ENCODE measurements at places on chromosomes 7 and 10.

GRCh38 chr7:24135003-24135817 is 148.8 kb upstream of the NPY start:
- DNase-seq, result no peak

DNA sequence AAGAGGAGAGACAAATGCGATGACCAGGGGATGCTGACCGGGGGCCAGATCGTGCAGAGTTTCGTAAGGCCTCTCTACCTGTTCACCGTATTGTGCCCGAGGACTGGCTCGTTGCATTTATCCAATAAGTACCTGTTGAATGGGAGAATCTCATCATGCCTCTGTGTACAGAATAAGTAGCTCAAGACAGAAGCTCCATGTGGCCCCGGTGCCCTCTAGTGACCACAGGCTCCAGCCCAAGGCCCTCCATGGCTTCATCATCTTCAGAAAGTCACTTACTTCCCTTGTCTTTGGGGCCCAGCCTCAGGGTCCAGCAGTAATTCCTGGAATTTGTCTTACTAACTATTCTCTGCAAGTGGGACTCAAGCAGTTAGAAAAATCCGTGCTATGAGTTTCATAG is 151.0 kb downstream of the CHN2 start:
- DNase-seq, result peak; percentile 56

GRCh38 chr7:133051066-133051465 is 30.8 kb downstream of the CHCHD3 start:
- no peak for DNase-seq

- no peak for DNase-seq
Measured at GRCh38 chr10:25933653-25934608, at the start of gene MYO3A. TSS of gene MYO3A (plus strand) at chr10:25934229. CDS start at chr10:25952111, 17,882 bp downstream.

GRCh38 chr7:65216469-65216868 is 157.2 kb upstream of the ZNF92 start:
- DNase-seq, result no peak

DNA sequence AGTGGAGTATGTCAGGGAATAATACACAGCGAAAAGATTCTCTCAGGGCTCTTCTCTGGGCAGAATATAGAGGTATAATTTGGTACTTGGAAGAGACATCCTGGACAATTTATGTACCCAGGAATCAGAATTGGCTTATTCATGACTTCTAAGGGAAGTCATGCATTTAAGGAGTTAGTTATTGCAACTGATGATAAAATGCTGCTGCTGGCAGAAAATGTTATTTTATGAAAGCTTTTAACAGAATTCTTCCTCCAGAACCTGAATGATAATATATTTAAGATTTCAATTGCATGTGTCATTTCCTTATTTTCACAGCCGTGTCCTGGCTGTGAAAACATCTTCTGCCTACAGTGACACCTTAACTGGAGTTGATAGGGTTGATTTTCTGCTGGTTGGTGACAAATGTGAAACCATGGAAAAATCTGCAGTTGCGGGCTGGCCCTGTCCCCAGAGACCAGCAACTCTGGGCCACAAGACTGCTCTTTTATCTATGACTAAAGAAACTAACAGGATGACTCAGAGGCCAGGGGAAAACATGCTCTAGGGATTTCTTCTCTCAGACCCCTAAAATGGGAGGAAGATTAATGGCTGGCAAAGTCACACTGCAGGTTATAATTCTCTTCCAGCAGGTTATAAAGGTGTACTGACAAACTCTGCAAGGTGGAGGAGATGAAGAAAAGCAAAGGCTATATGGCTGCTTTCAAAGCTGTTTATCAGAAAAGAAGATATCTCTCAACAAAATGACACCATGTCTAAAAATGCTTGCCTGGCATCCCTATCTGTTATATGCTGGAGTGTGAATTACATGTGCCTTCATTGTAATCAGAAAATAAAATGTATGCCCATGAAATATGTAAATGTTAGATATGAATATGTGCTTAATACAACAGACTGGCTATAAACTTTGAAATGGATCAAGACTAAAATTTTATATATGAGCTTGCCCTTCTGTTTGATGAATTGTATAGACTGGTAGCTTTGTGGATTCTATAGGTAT is 12.1 kb upstream of the TRUB1 start:
- DNase-seq, result no peak

- DNase-seq, result no peak
Measured at GRCh38 chr10:131085091-131085860, 226.2 kb downstream of the TCERG1L start.

GRCh38 chr7:134669845-134670373 is 23.3 kb downstream of the BPGM start:
- DNase-seq, result peak; percentile 48

DNA sequence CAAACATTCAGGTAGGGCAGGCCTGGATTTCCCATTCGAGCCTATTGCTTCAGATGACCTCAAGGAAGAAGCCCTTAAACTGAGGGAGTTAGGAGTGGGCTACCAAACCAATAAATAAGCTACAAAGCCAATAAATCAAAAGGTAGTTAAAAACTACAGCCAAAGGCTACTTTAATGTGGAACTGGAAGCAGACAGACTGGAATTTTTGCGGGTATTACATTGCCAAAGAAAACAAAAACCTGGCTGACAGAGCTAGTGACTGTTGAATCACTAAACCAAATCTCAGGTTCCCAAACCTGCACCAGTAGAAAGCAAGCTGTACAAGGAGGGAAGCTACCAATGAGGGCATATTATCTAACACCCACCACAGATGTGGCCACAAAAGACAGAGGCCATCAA is 315.6 kb downstream of the GRM8 start:
- no peak for DNase-seq

DNA sequence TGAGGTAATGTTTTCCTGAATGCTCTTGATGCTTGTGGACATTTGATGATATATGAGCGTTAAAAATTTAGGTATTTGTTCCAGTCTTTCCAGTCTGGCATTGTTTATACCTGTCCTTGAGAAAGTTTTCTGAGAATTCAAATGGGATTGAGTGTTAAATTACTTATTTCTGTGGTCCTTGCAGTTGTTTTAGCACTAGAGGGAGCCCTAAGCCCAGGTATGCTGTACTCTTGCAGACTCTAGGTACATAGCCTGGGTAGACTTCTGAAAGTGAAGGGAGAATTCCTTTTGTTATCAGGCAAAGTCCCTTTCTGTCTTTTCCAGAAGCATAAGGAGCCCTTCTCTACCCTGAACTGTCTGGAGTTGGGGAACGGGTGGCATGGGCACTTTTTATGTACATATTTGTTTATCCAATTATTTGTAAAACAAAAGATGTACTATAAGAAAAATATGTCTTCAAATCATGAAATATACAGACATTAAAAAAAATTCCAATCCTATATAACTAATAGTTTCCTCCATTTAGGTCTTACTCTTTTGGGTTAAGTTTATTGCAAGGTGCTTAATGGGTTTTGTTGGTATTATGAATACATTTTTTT is 262.1 kb downstream of the ATRNL1 start:
- no peak for DNase-seq

- peak; percentile 78 for DNase-seq
Measured at GRCh38 chr10:32055478-32056135, 618 bp downstream of the KIF5B start.

DNA sequence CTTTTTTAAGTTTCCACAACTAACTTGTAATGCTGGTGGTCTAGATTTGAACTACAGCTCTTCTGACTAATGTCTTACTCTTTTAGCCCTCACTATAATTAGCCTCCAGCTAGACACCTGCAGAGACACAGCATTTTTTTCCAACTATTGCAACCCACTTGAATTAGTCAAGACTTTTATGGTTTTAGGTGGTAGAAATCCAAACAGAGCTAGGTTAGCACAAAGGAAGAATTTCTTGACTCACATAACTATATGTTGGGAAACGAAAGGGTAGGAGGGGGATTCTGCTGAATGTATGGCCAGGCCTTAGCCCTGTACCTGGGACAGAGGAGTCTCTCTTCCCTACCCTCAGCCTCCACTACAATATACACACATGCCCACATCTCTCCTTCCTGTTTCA is 586.1 kb downstream of the INHBA start:
- no peak for DNase-seq

- no peak for DNase-seq
Measured at GRCh38 chr10:60419249-60419648, 29.6 kb upstream of the ANK3 start.

DNA sequence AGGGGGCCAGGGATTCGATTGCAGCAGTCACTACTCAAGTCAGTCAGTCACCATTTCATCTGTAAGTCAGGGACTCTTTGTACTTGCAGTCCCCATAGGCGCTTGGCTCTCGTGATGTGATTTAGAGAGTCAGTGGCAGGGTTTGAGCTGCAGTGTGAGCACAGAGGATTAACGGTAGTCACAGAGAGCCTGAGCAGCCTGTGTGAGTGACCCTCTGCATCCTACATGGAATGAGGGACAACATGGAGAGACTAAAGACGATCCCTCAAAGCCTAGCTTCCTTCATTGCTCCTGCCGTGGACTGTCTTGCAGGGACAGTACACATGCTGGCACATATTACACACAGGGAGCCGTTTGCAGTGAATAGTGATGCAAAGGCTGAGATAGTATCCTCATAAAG is 56.3 kb downstream of the PRPF18 start:
- DNase-seq, result no peak

DNA sequence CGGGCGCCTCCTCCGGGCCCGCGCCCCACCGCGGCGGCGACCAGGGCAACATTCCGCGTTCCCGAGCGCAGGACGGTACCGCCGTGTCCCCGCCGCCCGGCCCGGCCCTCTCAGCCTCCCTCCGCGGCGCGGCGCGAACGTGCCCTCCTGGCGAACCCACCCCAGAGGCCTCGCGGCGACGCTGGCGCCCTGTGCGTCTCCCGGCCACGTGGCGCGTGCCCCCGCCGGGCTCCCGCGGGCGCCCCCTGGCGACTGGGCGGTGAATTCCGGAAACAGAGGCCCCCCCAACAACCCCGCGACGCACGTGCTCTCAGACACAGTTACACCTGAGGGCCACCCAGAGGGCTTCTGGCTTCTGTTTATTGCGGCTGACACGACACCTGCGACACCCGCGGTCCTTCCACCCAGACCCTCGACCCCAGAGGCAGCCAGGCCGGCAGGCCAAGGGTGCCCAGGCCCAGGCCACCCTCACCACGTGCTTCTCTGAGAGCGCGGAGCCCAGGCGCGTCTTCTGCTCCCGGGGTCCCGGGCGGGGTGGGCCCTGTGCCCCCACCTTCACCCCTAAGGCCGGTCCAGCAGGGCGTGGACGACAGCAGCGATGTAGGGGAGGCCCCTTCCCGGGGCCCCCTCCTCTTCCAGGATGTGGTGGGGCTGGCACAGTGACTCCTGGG is at the start of gene SAP25:
SAP25 (minus strand) TSS at position 210 of the 671 bp plus-strand sequence; CDS start at position 52, 158 bp downstream.
- DNase-seq, result no peak

GRCh38 chr7:120949998-120950538 is 509 bp upstream of the ING3 start:
- no peak for DNase-seq

DNA sequence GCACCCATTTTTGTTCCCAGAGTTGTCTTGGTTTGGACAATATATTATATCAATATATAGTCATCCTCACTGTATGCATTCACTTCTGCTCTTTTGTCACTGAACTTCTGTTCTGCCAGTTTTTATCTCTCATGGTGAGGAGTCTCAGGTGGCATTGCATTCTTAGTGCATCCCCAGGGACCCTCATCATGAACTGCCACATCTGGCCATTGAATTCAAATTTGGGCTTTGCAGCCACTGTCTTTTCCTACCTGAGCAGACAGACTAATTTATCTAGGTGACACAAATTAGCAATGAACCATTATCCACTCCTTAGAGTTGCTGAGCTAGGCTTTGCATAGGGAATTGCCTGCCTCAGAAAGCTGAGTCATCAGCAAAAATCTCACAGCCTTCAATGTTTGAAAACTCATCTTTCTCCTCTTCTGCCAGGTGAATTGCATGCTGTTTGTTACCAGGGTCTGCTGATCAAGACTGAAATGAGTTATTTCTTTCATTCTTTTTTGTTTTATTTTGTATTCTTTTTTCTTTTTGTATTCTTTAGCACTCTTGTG is 316.8 kb upstream of the MTPN start:
- DNase-seq, result no peak

- no peak for DNase-seq
Measured at GRCh38 chr7:131404226-131404911, 76.7 kb downstream of the MKLN1 start.

DNA sequence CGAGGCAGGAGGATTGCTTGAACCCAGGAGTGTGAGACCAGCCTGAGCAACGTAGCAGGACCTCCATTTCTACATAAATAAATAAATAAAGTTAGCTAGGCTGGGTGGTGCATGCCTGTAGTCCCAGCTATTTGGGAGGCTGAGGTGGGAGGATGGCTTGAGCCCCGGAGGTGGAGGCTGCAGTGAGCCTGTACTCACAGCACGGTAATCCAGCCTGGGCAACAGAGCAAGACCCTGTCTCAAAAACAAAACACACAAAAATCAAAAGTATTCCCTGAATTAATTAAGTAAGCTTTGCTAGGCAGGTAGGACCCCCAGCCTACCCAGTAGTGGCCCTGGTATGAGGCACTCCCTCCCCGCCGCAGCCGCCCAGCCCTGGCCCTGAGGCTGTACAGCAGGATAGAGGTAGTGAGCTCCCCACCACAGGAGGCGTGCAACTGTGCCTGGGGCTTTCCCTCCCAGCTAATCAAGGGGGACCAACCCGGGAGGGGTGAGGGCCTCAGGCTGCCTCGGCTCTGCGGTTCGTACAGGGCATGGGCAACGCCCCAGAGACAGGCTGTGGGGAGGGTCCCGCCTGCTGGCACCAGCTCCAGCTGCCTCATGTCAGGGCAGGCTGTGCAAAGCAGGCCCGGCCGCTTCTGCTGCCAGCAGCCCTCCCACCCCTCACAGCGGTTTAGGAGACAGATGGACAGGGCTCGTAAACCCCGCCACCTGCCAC is 1.0 kb upstream of the CYP2W1 start:
- DNase-seq, result no peak

GRCh38 chr7:130943981-130944380 is 210.0 kb upstream of the KLF14 start:
- DNase-seq, result no peak

GRCh38 chr7:1854866-1855724 is 185.0 kb downstream of the ELFN1 start:
- DNase-seq, result peak; percentile 37

DNA sequence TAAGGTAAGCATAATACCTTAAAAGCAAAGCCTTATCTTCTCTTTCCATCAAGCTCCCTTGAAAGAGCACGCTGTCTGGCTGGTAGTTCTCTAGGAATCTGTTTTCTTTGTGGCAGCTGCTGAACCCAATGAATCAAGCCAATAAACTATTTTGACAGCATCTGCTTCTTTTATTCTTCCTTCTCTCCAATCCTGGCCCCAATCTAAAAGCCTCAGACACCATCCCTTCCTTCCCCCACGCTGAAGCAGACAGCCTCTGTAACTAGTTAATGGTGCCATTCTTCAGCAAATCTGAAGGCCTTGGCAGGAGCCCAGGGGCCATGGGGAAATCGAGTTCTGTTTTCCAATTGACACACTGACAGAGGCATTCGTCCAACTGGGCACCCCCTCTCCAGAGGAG is 186.6 kb upstream of the LYZL1 start:
- no peak for DNase-seq
